ENCODE measurements at places on chromosomes 1 and 21. TPM values are rescaled to one million over a fixed set of nuclear protein-coding genes. Genes with fewer than 3 reads are reported as not detected.

DNASE2B gene
- not detected for polyA plus RNA-seq

NTRK1 gene
- polyA plus RNA-seq: not detected

DCST2 gene
- not detected for polyA plus RNA-seq

KLHDC9 gene
- not detected for polyA plus RNA-seq

RGSL1 gene
- polyA plus RNA-seq: not detected

PRELP gene
- polyA plus RNA-seq: not detected

CYP4A22 gene
- polyA plus RNA-seq: not detected

SLC6A9 gene
- not detected for polyA plus RNA-seq

TNFRSF4 gene
- polyA plus RNA-seq: 12.1 TPM

RHOC gene
- polyA plus RNA-seq: 444 TPM

TOR1AIP1 gene
- polyA plus RNA-seq: 96.2 TPM

CD48 gene
- polyA plus RNA-seq: 229 TPM

LMOD1 gene
- not detected for polyA plus RNA-seq

CFAP74 gene
- not detected for polyA plus RNA-seq

AMY1A gene
- polyA plus RNA-seq: not detected

TESK2 gene
- polyA plus RNA-seq: 1.8 TPM

ADCY10 gene
- not detected for polyA plus RNA-seq

KDM1A gene
- 45.0 TPM for polyA plus RNA-seq

CORT gene
- polyA plus RNA-seq: not detected

PRAMEF10 gene
- not detected for polyA plus RNA-seq

MLLT11 gene
- 4.2 TPM for polyA plus RNA-seq

ATP1B1 gene
- 1.2 TPM for polyA plus RNA-seq

LAMB3 gene
- not detected for polyA plus RNA-seq

GJB4 gene
- polyA plus RNA-seq: not detected

FLG2 gene
- polyA plus RNA-seq: not detected

RBM11 gene
- 1.4 TPM for polyA plus RNA-seq

ADGRL4 gene
- not detected for polyA plus RNA-seq

LRRC71 gene
- not detected for polyA plus RNA-seq

CLDN14 gene
- polyA plus RNA-seq: not detected

WDR3 gene
- 17.0 TPM for polyA plus RNA-seq

OR14K1 gene
- polyA plus RNA-seq: not detected

SRM gene
- 70.3 TPM for polyA plus RNA-seq

KRTAP24-1 gene
- not detected for polyA plus RNA-seq

NUF2 gene
- polyA plus RNA-seq: 3.4 TPM

CSRP1 gene
- 61.8 TPM for polyA plus RNA-seq

SLC22A15 gene
- polyA plus RNA-seq: 0.18 TPM

MAPKAPK2 gene
- polyA plus RNA-seq: 3.5 TPM

ACTN2 gene
- not detected for polyA plus RNA-seq

ERG gene
- not detected for polyA plus RNA-seq

RUNX3 gene
- 93.2 TPM for polyA plus RNA-seq

FBXO2 gene
- 14.4 TPM for polyA plus RNA-seq
